ENCODE measurements at places on chromosomes 5 and 9.
A peak's percentile ranks its signal among the peaks of the same experiment; 100 is the strongest.

DNA sequence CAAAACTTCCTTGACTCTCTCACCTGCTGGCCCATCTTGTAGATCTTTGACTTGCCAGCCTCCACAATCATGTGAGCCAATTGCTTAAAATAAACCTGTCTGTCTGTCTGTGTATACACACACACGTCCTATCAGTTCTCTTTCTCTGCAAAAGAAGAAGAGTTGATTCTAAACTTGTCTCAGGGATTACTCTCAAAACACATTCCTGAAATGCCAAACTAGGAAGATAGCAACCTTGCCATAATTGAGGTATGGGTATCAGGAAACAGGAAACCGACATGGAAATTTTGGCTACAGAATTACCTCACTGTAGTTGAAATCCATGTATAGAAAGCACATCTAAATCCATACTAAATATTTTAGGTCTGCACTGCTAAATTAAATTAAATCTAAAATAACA lies 483.4 kb downstream of the PLK2 start:
- no peak for DNase-seq

DNA sequence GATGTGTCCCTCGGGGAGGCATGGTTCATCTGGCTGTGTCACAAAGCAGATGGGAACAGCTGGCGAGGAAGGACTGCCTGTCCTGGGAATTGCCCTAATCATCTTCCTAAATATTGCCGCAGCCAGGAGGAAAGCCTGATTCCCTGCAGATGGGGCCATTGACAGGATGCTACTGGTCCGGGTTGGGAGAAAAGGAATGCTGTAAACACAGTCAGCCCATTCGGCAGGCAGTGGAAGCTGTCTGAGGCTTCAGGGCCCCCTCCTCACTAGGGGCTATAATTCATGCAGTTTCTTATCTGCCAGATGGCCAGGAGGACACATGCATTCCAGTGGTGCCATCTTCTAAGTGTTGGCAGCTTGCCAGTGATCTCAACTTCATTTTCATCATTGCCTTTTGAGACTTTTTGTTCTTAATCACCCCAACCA lies 110.3 kb downstream of the KCNIP1 start:
- DNase-seq: no peak

GRCh38 chr9:129888293-129889121 lies 53.2 kb downstream of the USP20 start:
- DNase-seq: no peak

- no peak for DNase-seq
Observed at GRCh38 chr9:38071470-38072134, 2.6 kb upstream of the SHB start.

- DNase-seq: no peak
Observed at GRCh38 chr5:9954869-9955268, 294.8 kb downstream of the ATPSCKMT start.

DNA sequence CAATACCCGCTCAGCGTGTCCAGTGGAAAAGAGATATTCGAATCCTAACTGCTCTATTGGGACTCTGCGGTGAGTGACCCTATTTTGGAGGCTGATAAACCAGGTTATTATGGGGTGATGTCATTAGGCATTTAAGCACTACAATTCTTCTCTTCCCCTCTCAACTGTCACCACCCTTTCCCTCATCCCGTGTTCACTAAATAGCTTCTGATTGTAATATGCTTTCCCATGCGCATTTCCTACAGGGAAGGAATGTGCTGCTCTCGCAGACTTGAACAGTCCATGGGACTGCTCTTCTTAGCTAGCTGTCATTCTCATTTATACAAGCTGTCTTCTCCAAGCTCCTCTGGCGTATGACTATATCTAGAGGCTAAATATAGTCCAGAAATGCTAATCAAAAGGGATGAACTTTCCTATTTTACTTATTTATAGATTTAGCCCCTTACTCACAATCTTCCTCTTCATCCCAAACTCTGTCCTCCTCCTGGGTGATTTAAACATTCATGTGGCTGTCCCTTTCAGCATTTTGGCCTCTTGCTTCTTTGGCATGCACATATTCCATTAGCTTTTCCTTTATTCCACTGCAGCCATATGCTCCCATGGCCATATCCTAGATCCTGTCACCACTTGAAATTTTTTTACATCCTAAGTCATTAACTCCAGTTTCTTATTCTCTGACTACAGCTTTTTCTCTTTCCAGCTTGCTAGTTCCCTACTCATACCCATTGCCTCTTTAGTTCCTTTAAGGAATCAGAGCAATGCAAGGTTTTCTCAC lies 39.6 kb upstream of the CSNK1G3 start:
- no peak for DNase-seq

GRCh38 chr5:96275051-96275450 lies 158.0 kb downstream of the PCSK1 start:
- no peak for DNase-seq

GRCh38 chr5:80852331-80853245 lies 107.6 kb upstream of the RASGRF2 start:
- DNase-seq: no peak

DNA sequence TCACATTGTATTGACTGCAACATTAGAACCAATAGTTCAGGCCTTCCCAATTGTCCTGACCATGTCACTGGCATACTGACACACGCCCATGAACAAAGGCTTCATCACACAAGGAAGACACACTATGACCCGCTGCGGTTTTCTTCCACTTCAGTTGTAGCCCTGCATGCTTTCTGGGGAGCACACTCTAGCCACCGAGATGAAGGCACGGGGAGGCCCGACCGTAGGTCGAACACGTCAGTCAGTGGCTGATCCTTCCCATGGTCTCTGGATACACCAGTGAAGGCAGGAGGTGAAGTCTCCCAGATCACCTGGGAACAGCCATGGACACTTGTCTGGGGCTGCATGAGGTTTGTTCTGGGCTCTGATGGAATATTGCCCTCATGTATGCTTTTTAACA lies 224.7 kb downstream of the FSTL4 start:
- DNase-seq: no peak

GRCh38 chr5:142106061-142106460 lies 2.5 kb upstream of the NDFIP1 start:
- DNase-seq: no peak

DNA sequence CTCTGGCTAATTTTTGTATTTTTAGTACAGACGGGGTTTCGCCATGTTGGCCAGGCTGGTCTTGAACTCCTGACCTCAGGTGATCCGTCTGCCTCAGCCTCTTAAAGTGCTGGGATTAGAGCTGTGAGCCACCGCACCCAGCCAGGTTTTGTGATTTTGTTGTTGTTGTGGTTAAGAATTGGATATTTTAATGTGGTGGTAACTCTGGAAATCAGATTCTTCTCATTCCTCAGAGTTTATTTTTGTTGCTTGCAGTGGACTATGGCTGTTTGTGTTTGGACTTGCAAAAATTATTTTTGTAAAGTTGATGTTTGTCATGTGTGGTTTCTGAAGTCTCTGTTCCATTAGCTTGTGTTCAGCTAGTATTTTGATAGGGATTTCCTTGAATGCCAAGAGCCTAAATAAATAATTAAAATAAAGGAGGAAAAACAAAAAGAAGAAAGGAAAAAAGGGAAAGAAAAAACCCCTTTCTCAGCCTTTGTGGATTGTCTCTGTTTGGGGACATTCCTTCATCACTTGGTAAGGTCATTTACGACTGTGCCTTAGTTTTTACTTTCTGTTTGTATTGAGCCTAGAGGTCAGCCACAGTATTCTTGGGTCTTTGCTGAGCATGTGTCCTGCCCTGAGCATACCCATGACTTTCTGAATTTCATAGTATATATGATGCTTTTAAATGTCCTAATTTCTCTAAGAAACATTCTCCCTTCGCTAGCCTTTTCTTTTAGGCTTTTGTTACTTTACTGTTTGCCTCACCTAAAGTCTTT lies 37.3 kb downstream of the PBX3 start:
- no peak for DNase-seq

GRCh38 chr9:93235300-93235960 lies 51.5 kb downstream of the WNK2 start:
- DNase-seq: no peak

GRCh38 chr5:1899201-1899600 lies 16.5 kb upstream of the IRX4 start:
- DNase-seq: no peak

DNA sequence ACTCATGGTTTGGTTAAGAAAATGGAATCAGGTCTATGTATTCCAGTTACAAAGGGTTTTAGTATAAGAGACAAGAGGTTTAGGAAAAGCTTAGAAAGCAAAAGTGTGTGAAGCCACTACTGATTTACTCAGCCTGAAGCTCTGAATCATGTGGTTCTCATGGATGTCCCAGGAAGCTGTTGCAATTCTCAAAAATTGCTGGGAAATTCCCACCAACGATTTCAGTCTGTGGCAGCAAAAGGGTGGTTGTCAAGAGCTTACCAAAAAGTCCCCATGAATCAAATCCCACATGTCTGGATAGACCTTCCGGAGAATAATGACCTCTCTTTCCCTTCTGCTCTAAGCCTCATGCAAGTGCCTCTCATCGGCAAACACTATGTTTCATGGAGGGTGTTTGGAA lies 929.9 kb downstream of the TLE4 start:
- DNase-seq: no peak

DNA sequence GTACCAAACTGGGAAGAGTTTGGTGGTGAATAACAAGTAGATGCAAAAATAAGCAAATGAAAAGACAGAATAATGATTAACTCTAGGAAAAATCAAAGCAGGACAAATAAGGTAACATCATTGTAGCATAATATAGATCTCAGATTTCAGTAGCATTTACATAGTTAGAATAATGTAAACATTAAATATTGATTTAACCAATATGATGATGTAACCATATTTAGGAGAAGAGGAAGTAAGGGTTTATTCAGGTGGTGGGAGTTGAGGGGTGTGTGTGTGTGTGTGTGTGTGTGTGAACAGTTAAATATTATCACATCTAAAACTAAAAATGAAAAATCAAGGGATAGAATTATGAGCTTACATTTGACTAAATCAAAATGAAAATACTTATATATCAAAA lies 143.4 kb downstream of the NPR3 start:
- DNase-seq: no peak

- no peak for DNase-seq
Observed at GRCh38 chr9:84832453-84832852, 162.9 kb downstream of the NTRK2 start.

DNA sequence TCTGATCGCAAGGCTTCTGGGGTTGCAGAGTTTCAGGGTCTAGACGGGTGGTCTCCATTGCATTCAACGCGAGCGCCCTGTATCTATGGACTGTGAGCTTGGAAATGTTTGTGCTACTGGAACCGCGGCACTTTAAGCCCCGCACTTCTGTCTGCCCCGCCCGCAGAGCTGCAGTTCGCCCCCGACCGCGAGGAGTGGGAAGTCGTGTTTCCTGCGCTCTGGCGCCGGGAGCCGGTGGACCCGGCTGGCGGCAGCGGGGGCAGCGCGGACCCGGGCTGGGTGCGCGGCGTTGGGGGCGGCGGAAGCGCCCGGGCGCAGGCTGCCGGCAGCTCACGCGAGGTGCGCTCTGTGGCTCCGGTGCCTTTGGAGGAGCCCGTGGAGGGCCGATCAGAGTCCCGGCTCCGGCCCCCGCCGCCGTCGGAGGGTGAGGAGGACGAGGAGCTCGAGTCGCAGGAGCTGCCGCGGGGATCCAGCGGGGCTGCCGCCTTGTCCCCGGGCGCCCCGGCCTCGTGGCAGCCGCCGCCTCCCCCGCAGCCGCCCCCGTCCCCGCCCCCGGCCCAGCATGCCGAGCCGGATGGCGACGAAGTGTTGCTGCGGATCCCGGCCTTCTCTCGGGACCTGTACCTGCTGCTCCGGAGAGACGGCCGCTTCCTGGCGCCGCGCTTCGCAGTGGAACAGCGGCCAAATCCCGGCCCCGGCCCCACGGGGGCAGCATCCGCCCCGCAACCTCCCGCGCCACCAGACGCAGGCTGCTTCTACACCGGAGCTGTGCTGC lies 1.0 kb downstream of the ADAMTS19 start:
- DNase-seq: peak; percentile 19

DNA sequence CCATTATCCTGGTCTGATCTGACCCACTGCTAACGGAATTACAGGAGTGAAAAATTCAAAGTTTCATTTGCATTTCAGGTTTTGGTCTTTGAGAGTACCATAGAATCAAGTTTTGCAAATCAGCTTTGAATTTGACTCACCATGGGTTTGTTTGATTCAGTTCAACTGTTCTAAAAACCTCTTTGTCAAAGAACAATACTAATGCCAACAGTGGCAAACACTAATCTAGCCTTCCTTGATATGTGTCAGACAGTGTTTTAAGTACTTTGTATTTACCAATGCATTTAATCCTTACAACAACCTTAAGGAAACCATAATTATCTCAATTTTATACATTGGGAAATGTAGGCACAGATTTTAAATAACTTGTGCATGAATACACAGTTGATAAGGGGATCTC lies 10.1 kb upstream of the FSD1L start:
- DNase-seq: no peak

DNA sequence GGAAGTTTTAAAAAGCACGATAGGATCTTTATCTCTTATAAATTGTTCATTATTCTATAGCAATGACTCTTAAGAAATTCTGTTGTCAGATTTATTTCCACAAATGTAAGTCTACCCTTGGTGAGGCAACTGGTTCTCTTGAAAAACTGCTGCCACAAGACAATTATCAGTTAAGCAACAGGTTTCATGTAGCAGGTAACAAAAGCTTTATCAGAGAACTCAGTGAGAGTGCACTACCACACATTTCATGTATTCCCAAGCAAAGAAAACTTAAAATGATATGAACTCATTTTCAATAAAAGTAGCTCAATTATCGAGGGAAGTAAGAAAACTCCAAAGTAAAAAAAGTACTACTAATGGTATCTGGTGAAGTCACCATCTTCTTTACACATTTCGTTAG lies 9.4 kb downstream of the NR6A1 start:
- DNase-seq: no peak

DNA sequence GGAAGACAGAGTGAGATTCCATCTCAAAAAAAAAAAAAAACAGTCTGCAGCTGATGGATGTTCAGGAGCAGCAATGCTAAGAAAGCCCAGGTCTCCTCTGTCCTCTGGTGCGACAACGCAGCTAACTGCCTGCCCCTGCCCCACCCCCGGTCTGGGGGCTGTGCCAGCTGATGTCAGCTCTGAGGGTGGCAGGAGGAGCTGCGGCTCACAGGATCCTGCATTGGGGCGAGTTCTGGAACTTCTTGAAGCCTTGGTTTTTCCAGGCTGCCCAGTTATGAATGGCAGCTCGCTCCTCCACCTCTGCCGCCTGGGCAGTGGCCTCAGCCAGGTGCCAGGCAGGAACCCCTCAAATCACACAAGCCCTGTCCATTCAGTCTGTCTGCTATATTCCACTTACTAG lies 113.5 kb downstream of the ROR2 start:
- DNase-seq: no peak

DNA sequence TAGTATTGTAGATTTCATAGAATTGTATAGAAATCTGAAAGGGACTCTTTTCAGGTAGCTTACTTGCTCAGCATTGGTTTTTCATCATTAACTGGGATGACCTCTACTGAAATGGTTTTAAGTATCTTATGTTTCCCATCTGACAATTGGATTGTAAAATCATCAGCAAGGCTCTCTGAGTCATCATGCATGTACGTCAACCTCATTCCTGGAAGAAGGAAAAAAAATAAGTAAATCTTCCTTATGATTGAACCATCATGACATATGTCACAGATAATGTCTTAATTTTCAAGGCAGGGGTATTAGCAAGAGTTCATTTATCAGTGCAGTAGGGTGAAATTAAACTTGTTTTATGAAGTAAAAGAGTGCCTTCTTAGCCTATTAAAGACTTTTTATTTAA lies 74.9 kb upstream of the CER1 start:
- DNase-seq: no peak

Data from T1000 (cell line).